ENCODE measurements at places on chromosomes 2 and 18.

DNA sequence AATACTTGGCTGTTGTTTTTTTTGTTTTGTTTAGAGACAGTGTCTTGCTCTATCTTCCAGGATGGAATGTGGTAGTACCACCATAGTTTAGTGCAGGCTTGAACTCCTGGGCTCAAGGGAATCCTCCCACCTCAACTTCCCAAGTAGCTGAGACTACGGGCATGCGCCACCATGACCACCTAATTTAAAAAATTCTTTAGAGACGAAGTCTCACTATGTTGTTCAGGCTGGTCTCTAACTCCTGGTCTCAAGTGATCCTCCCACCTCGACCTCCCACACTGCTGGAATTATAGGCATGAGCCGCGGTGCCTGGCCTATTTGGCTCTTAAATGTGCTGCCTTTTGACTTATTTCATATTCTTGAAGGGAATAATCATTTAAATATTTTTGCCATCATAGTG is 60.1 kb downstream of the PTPN4 start:
- no peak for DNase-seq

DNA sequence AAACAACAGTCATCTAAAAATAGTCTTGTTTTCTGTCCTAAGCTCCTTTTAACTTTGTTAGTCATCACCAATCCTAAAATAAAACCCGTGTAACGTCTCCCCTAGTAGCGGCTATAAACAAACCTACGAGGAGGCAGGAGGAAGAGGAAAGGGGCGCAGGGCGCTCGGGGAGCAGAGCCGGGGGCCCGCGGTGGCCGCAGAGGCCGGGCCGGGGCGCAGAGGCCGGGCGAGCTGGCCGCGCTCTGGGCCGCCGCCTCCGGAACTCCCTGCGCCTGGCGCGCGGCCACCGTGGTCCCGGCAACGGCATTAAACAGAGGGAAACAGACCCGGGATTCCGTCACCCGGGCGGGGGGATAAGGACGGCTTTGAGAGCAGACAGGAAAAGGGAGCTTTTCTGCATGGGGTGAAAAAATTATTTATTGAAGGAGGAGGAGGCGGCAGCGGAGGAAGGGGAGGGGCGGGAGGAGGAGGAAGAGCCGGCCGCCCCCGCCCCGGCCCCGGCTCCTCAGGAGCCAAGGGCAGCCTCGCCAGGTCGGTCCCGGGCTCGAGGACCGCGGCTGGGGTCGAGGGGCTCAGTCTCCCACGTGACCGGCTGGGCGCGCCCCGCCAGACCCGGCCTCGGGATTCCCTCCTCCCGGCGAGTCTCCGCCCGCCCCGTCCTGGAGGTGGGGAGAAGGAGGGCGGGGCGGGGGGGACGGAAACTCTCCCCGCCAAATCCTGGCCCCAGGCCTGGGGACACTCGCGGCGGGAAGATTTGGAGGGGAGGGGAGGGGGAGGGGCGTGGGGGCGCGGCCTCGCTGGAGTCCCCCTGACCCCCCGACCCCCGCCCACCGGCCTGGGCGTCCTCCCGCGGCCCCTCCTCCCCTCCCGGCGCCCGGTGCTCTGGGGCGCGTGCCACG is 1.8 kb upstream of the NFATC1 start:
- DNase-seq = peak; percentile 64

- DNase-seq = no peak
Observed at GRCh38 chr2:173249661-173250641, 104.7 kb upstream of the CDCA7 start.

DNA sequence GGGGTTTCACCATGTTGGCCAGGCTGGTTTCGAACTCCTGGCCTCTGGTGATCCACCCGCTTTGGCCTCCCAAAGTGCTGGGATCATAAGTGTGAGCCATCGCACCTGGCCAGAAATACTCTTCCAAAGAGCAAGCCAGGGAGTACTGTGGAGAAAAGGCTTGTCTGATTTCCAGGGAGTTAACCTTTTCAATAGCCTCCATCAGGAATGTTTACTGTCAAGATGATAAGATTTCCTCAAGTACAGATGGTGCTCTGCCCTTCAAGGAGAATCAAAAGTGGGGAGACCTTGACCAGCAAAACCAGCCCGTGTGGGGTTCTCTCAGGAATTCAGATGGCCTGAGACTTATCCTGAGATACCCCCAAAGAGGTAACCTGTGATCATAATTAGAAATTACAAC is 237.2 kb downstream of the PRKCE start:
- no peak for DNase-seq

DNA sequence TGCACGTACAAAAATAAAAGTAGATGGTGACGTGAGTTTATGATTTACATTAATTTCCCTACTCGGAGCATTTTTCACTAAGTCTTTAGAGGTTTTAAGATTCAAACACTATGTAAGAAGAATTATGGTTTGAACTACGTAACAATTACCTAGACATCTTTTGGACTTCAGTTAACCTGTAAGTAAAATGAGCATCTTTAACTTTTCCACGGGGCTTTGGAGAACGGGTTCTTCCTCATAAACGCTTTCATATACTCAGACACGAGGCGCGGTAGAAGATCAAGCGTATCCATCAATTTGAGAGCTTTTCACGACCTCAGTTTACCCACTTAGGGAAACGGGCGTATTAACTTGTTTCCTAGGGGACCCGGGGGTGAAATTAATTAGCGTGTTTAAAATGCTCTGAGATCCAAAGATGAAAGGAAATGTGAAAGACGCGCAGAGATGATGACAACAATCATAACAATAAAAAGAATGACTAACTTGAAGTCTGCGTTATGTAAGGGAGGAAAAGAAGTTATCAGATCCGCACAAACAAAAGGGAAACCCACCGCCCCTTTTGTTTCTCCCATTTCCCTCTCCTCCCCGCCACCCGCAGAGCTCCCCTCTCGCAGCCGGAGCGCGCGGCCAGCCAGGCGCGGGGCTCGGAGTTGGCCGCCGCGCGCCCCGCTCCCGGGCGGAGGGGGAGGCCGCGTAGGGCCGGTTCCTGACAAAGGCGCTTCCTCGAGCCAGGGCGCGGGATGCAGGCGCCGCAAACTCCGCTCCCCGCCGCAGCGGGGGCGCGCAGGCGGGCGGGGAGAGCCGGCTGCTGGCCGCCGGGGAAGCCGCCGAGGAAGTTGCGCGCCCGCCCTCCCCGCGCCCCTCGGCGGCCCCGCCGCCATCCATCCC is 807 bp downstream of the PELI1 start:
- peak; percentile 63 for DNase-seq

- no peak for DNase-seq
Observed at GRCh38 chr18:47968721-47969120, 38.3 kb upstream of the SMAD2 start.

GRCh38 chr18:13517369-13517768 is 209.0 kb downstream of the FAM210A start:
- DNase-seq = no peak

DNA sequence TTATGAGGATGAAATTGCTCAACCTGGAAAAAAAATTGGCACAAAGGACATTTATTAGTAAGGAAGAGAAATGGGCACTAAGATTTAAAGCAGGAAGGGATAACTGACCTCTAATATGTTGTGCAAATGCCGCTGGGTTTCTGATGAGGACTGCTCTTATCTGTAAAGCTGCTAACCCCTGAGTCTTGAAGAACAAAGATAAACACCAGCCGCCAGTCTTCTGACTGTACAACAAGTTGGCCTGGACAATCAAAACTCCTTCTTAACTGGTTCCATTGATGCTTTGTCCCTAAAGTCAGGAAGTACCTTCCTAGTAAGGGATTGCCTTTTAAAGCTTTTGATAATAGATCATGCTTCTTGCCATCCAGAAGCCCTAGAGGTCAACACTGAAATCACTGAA is 301.8 kb downstream of the TRIB2 start:
- DNase-seq = no peak

- DNase-seq = no peak
Observed at GRCh38 chr2:70240599-70240998, 7.8 kb downstream of the TIA1 start.

DNA sequence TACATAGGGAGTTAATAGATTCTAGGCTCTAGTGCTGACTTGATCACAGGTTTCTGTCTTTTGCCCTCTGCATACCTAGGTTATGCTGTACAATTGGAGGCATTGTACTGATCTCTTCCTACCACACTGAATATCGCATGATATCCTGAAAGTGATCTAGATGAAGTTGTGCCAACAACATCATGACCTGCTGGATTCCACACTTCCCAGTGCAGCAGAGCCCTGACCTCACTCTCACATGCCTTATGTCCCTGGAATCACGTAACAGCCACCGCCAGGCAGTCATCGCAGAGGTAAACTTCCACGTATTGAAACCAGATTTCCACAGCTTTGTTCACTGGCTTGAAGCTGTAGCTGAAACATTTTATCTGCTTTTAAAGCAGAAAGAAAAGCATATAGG is 214.0 kb downstream of the ANKRD30B start:
- no peak for DNase-seq

DNA sequence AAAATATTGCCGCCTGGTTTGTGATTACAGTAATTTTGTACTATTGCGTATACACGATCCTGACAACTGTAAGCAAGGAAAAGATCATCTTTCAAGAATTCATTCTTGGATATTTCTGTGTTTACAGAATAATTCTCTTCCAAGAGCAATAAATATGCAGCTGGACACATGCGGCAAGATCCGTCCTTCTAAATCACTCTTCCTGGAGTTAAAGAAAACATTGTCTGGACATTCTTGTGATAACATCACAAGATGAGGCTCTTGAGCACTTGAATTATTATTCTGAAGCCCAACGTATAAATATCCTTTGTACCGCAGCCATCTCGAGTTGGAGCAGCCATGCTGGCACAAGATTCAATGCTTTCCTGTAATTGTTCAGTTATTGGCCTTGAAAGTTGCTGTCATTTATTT is 9.9 kb downstream of the FHL2 start:
- DNase-seq = no peak

DNA sequence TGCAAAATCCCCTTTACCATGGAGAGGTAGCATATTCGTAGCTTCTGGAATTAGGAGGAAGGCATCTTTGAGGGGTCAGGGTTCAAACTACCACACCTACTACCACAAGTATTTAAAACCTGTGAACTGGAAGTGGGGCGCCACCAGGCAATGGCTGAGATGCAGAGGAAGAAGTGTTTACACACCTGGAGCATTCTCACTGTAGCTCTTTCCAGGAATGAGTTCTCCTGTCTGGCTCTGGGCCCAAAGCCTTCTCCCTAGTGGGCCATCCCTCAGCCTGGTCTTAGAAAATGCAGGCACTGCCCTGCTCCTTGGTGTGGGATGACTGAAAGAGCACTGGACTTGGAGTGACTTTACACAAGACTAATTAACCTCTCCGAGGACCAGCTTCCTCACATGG is 30.7 kb upstream of the FOXI3 start:
- no peak for DNase-seq

- DNase-seq = no peak
Observed at GRCh38 chr18:75269124-75269680, 58.6 kb downstream of the TSHZ1 start.

- no peak for DNase-seq
Observed at GRCh38 chr2:233793465-233794127, 15.5 kb downstream of the MROH2A start.

GRCh38 chr2:106816974-106817373 is 69.0 kb downstream of the ST6GAL2 start:
- DNase-seq = no peak

- DNase-seq = no peak
Observed at GRCh38 chr2:24855022-24855622, 61.9 kb downstream of the CENPO start.

DNA sequence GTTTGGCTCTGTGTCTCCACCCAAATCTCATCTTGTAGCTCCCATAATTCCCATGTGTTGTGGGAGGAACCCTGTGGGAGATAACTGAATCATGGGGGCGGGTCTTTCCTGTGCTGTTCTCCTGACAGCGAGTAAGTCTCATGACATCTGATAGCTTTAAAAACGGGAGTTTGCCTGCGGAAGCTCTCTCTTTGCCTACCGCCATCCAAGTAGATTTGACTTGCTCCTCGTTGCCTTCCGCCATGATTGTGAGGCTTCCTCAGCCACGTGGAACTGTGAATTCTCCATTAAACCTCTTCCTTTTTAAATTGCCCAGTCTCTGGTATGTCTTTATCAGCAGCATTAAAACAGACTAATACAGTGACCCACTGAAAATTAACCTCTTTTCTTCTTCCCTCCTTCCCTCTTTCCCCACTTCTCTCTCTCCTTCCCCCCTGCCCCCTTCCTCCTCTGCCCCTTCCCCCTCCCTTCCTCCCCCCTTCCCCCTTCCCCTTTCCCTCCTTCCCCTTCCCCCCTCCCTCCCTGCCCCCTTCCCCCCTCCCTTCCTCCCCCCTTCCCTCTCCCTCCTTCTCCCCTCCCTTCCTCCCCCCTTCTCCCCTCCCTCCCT is 818.8 kb downstream of the SLC4A3 start:
- no peak for DNase-seq

DNA sequence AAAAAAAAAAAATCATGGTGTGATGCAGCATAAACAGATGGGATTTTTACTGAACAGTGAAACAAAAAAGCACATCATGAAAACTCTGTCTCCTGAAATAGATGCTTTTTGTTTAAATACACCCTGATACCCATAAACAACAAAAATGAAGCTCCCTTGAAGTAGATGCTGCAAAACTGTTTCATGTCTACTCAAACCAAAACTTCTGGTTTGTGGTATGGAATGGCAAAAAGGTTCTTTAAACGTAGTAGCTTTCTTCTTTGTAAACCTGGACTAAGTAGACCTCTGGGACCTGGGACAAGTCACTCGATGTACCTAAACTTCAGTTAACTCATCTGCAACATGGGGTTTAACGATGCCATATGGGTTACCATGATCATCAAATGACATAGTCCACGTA is 64.4 kb upstream of the RAPH1 start:
- no peak for DNase-seq

GRCh38 chr2:72562451-72563153 is 263.2 kb downstream of the EXOC6B start:
- DNase-seq = no peak

GRCh38 chr2:135708159-135708558 is 33.5 kb upstream of the UBXN4 start:
- DNase-seq = no peak

GRCh38 chr2:211611061-211611518 is 927.5 kb downstream of the ERBB4 start:
- DNase-seq = no peak

DNA sequence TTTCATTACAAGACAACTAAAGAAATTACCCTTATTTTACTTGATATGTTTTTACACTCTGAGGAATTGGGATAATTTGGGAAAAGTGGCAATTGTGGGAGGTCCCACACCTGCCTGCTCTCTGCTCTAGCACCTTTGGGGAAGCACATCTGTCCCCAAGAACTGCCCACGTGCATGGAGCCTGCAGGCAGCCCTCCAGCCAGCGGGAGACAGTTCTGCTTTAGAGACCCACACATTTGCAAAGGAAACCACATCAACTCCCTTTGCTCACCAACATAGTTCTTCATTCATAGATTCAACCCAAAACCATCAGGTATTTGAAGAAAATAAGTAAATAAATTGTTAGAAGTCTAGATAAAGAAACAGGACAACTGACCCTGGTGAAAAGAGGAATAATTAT is 239.9 kb upstream of the ID2 start:
- no peak for DNase-seq

- no peak for DNase-seq
Observed at GRCh38 chr18:74610860-74611259, 13.2 kb downstream of the ZNF407 start.

- no peak for DNase-seq
Observed at GRCh38 chr18:59577386-59577655, 119.9 kb downstream of the CCBE1 start.
